ENCODE measurements at places on chromosomes 1 and 21.

GRCh38 chr21:32611471-32611997, 643 bp downstream of the CFAP298 start:
- peak; percentile 75 for DNase-seq

DNA sequence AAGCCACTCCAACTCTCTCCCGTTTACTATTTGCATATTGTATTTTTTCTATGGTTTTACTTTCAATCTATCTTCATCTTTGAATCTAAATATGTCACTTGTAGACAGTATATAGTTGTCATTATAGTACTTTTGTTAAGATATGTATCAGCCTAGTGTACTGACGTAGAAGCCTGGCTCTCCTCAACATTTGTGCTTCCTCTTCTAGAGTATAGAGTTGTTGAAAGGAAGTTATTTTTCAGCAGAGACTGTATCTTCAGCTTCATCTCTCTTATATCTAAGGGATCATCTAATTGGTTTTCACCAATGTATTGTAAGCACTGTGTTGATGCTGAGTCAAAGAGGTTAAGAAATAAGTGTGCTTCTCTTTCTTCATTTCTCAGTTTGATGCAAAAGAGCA, 192.8 kb downstream of the LMO4 start:
- DNase-seq: no peak

GRCh38 chr1:200131551-200132125, 104.1 kb downstream of the NR5A2 start:
- peak; percentile 18 for DNase-seq

- no peak for DNase-seq
Measured at GRCh38 chr1:151908228-151908691, 1.1 kb downstream of the THEM4 start.

DNA sequence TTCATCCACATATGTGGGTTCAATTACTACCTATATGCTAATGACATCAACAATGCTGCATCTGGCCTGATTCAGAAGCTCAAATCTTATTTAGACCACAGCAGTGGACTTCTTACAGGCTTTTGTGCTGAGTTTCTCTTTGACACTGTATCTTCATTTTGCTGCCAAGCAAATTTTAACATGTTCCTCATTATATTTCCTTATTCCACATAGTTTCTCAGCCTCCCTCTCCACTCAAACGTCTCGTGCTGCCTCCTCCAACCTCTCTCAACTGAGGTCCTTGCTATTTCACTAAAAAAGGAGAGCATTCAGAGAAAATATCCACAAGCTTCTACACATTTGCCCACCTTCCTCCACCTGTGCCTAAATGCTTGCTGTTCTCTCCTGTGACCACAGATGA, 6.5 kb downstream of the TDRKH start:
- DNase-seq: no peak

DNA sequence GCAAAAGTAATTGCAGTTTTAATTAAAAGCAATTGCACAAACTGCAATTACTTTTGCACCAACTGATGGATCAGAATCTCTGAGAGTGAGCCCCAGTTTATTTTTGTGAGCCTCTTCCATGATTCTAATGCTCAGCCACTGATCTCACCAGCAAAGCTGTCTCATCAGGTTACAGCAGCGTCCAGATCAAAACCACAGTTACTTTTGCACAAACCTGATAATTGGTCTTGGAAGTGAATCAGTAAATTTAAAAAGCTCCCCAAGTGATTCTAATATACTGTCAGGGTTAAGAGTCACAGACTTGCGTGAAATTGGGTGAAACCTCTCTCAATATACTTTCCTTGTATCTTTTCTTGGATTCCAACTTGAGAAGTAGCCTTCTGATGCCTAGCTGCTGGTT, 13.5 kb upstream of the CR2 start:
- no peak for DNase-seq

GRCh38 chr1:160143695-160144094, 7.7 kb upstream of the ATP1A4 start:
- no peak for DNase-seq

- no peak for DNase-seq
Measured at GRCh38 chr1:14876747-14877146, 276.8 kb upstream of the TMEM51 start.

GRCh38 chr1:234614081-234614489, 4.1 kb upstream of the IRF2BP2 start:
- peak; percentile 35 for DNase-seq

- no peak for DNase-seq
Measured at GRCh38 chr1:32195972-32196823, 4.2 kb upstream of the CCDC28B start.

GRCh38 chr1:63843884-63844283, 70.1 kb downstream of the ROR1 start:
- DNase-seq: no peak

DNA sequence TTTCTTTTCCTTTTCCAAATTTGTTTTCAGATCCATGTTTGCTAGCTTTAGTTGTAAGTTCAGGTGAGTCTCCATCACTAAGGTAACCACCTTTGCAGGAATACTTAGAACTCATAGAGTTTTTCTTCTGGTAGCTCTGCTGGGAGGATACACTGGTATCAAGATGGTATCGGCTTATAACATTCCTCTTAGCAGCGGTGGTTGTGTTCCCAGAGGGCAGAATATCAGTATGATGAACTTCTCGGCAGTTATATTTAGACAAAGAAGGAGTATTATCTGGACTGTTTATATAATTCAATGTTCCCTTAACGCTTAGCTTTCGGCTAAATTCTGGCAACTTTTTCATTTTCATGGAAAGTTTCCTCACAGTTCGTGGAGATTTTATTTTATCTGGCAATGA, 18.1 kb downstream of the SYDE2 start:
- DNase-seq: no peak

- DNase-seq: no peak
Measured at GRCh38 chr21:15976807-15977206, 247.0 kb downstream of the USP25 start.

DNA sequence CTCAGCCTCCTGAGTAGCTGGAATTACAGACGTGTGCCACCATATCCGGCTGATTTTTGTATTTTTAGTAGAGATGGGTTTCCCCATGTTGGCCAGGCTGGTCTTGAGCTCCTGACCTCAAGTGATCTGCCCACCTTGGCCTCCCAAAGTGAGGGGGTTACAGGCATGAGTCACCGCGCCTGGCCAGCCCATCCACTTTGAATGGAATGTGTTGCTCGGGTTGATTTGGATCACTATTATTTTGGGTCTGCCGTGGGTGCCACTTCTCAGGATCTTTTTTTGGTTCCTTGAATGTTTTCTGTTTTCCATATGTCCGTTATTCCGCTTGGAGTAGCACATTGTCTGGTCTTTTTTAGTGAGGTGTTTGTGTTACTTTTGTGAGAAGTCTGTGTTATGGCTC, 17.0 kb downstream of the PCNT start:
- DNase-seq: no peak

- peak; percentile 46 for DNase-seq
Measured at GRCh38 chr1:73593364-73593763, 604.6 kb downstream of the LRRIQ3 start.

GRCh38 chr1:188652678-188653077, 1823.9 kb downstream of the PLA2G4A start:
- no peak for DNase-seq

DNA sequence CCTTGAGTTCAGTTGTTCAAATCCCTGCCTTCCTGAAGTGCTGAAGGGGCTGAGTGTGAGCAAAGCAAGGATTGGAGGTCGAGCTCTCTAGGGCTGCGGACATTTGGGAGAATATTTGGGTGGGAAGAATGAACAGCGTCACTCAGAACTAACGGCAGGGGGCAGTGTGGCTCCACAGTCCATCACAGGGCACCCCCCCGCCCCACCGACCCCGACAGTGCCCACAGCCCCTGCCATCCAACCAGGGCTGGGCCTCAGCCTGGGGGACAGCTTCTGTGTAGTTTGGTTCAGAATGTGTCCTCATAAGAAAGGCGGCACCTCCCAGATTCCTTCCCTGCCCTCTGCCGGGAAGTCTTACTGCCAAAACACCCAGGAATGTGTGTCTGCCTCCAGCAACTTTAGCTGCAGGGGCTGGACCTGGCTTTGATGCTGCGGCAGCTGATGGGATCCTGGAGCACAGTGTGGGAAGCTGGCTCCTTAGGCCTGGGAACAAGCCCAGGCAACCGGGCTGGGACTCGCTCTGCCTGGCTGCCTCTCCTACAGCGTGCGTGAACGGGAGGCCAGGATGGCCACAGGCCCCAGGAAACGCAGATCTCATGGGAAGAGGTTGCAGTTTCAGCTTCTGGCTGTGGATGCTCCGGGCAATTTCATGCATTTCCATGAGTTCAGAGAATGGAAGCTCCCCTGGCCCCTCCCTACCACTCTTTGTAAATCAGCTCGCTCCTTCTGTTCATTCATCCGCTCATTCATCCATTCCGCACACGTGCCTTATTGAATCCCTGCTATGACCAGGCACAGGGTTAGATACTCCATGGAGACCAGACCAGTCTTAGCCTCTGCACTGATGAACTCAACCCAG, 104.9 kb upstream of the TMPRSS2 start:
- DNase-seq: peak; percentile 97

DNA sequence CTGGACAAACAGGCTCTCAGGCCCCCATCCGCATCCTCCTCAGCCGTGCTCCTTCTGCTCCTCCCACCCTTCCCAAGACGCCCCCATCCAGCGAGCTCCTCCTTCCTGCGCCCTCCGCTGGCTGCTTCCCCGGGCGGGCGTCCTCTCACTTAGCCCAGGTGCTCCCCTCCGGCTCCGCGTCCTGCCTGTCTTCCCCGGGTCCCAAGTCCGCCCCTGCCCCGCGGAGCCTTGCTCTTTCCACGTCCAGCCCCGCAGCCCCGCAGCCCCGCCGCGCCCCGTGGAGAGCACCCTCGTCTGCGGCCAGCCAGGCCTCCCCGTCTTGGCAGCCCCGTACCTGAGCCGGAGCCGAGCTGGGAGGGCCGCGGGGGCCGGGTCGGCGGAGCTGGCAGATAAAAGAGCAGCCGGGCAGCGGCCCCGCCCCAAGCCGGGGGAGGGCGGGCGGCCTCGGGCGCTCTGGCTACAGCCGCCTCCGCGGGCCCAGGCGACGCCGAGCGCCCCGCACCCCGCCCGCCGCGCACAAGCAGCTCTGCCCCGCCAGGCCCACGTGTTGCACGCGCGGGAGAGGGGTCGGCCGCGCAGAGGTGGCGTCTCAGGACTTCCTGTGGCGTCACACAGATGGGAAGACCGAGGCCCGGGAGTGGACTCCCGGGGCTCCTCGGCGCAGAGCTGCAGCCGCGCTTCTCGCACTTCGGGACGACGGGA, at the start of gene PAQR7:
Gene PAQR7 (minus strand): TSS at position 555 of the 702 bp plus-strand sequence. CDS start 11,869 bp downstream, outside the sequence.
- peak; percentile 70 for DNase-seq

DNA sequence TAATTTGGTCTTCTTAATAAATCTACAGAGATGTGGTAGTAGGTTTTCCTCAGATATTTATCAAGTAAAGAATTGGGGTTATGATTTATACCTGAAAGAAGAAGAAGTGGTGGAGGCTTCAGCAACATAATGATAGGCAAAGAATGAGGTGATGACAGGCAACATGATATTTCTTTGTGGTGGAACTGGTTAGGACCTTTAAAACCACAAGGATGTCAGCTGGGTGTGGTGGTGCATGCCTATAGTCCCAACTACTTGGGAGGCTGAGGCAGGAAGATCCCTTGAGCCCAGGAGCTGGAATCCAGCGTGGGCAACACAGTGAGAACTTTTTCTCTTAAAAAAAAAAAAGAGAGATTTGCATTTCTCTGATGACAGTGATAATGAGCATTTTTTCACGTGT, 34.1 kb upstream of the COL11A1 start:
- DNase-seq: peak; percentile 82

All from myocyte (in vitro differentiated cells).